ENCODE measurements at places on chromosomes 6 and 20.
A peak's percentile ranks its signal among the peaks of the same experiment; 100 is the strongest.

GRCh38 chr6:152598901-152599537, 38.1 kb downstream of the SYNE1 start:
- DNase-seq, result no peak

DNA sequence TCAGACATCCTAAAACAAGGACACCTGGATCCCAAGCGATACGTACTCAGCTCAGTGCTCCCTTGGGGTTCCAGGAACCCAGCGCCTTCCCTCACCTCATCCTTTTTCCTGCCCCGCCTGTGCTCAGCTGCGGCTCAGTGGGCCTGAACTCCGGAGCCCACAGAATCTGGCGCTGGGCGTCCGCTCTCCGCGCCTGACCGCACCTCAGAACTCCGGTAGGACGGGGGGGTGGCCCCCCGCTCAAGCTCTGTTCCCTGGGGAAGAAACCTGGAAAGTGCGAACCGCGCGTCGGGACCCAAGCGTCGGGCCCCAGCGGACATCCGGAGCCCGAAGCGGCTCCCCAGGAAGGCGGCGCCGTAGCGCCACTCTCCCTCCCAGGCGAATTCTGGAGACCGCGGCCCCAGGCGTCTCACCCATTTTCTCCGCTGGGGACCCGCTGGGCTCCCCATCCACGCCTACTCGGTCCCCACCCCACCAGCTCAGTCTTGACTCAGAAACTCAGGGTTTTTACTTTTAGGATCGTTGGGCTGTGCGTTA, 336 bp upstream of the LY6G5C start:
- peak; percentile 85 for DNase-seq

- no peak for DNase-seq
Observed at GRCh38 chr6:13830803-13831202, 16.4 kb upstream of the MCUR1 start.

GRCh38 chr20:46978951-46979491, 84.4 kb downstream of the EYA2 start:
- no peak for DNase-seq

GRCh38 chr6:141540207-141540606, 592.5 kb upstream of the GJE1 start:
- no peak for DNase-seq

GRCh38 chr6:93684339-93684738, 265.0 kb upstream of the EPHA7 start:
- DNase-seq, result no peak

GRCh38 chr6:80304014-80304413, 197.5 kb downstream of the BCKDHB start:
- DNase-seq, result no peak

DNA sequence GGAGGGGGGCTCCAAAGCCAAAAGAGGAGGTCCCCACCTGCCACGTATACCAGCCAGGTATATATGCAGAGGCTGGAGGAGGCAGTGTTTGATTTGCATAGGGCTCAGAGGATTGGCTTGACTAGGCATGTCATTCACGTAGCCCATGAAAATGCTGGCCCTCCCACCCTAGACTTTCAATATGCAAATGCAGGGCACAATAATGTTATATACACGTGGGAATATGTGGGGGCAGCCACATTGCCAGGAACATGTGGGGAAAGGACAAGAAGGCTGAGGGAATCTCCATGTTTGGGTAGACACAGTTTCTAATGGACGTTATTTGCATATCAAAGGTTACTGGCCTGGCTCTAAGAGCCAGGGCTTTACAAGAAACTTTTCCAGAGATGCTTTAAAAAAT, 301.8 kb downstream of the FARS2 start:
- no peak for DNase-seq

GRCh38 chr20:57270204-57270984, 4.0 kb upstream of the BMP7 start:
- DNase-seq, result no peak

GRCh38 chr6:33950891-33951889, 147.4 kb upstream of the MLN start:
- DNase-seq, result no peak

Data from right kidney (tissue), 9 donors.